AG09319 (cell line): ENCODE measurements at places on chromosomes 1 and 21.

GRCh38 chr1:168966636-168967035, 139.9 kb upstream of the ATP1B1 start:
- DNase-seq: no peak

GRCh38 chr1:63701187-63701586, 72.6 kb upstream of the ROR1 start:
- DNase-seq: no peak

- DNase-seq: no peak
Observed at GRCh38 chr1:84582802-84583587, 8.8 kb upstream of the CTBS start.

GRCh38 chr1:39104158-39105060, 78.3 kb downstream of the NDUFS5 start:
- no peak for DNase-seq

DNA sequence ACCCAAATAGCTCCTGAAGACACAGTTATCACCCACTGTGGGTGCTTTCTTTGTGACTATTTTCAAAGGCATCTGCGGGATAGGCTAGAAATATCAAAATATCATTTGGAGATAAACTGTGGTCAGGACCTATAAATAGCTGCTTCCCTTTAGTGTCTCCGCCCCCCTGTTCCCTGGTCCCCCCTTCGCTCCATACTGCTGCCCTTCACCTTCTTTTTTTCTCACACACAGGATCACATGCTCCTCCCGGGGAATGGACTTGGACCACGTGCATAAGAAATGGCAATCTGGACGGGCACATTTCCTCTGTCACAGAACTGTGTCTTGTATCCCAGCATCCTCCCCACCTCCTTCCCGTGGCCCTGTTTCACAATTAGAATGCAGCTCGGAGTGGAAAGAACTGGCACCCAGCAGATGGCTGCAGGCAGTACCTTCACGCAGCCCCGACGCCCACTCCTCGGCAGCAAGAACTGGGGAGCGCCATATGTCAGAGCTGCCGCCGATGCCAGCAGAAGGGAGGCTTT, 68.8 kb upstream of the SSX2IP start:
- no peak for DNase-seq

GRCh38 chr1:166384948-166385347, 218.1 kb upstream of the FAM78B start:
- DNase-seq: no peak

DNA sequence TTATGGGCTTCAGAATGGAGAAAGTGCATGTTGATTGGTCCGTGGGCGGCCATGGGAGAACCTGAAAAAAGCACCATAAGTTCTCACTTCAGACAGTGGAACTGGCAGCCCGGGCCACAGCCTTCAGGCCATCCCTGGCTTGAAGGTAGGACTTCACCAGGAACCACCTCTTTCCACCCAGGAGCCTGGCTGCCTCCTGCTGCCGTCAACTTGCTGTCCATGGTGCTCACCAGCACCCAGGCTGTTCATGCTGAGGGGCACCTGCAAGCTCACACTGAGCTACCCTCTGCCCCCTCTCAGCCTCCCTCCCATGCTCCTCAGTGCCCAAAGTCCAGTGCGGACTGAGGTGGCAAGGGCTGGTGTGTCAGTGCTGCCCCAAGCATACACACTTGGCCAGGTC, 12.9 kb upstream of the FNBP1L start:
- DNase-seq: no peak

GRCh38 chr1:163528710-163529348, 207.1 kb downstream of the NUF2 start:
- DNase-seq: no peak

DNA sequence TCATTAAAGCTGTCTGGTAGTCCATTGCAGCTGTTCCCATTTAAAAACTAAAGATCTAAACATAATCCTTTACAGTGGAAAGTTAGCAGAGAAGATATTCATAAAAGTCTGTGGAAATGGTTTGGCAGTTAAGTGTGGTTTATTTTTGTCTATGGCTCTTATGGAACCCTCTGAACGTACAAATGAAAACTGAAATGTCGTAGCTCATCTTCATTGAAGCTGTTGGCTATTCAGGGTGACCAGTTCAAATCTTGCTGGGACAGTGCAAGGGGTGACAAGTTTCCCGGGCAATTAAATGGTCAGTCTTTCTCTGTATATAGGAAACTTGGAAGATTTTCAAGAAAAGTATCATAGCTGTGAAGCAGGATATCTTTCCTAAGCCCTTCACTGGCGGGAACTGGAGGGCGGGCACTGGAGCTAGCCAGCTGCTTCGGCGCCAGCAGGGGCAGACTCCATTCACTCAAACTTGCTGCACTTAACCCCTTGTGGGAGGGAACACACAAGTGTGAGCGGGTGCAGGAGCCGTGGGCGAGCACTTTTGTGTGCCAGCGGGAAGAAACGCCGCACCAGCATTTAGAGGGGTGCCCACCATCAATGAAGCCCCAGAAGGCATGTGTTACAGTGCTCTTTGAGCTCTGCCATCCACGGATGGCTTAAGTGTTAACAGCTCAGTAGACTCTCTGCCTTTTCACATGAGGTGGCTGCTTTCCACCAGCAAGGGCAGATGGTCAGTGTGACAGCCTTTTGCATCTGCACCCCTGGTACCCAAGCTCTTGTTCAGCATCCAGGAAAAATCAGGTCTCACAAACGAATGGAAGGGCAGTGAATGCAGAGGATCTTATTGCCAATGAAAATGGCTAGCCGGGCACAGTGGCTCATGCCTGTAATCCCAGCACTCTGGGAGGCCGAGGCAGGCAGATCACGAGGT, 232.1 kb upstream of the KAZN start:
- no peak for DNase-seq

DNA sequence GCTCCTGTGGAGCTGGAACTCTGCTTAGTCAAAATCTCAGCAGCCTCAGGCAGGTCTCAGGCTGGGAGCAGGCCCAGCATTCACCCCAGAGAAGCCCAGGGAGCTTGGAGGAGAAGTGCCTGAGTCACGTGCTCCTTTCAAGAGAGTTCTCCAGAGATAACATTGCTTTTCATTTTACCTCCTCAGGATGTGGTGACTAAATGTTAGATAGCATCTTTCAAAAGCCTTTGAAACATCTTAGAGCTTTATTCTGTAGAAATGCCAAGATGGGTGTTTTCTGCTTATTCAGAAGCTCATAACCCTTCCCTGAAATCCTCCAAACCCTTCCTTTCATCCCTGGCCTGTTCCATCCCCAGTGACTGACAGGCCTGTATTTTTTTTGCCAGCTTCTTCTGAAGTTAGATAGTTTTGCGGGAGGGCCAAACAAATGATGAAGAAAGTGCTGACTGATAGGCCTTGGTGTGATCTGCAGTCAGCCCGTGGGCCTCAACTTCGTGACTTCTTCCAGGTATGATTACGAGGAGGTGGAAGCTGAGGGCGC, 58.0 kb downstream of the PGM1 start:
- no peak for DNase-seq

DNA sequence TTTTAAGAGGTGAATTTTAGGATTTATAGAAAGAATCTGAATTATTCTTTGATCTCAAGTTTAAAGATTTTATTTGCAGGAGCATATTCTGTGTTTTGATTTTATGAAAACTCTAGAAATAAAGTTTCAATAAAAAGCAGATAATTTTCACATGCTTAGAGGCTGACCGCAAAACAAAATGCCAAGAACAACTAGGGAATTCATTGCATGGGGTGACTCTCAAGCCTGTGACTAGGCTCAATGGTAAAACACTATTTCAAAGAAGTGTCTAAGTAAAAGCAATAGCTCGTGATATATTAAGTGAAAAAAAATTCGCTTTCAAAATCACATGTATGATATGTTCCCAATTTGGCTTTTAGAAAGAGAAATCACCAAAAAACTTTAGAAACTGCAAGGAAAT, 49.6 kb downstream of the RPL5 start:
- DNase-seq: no peak

DNA sequence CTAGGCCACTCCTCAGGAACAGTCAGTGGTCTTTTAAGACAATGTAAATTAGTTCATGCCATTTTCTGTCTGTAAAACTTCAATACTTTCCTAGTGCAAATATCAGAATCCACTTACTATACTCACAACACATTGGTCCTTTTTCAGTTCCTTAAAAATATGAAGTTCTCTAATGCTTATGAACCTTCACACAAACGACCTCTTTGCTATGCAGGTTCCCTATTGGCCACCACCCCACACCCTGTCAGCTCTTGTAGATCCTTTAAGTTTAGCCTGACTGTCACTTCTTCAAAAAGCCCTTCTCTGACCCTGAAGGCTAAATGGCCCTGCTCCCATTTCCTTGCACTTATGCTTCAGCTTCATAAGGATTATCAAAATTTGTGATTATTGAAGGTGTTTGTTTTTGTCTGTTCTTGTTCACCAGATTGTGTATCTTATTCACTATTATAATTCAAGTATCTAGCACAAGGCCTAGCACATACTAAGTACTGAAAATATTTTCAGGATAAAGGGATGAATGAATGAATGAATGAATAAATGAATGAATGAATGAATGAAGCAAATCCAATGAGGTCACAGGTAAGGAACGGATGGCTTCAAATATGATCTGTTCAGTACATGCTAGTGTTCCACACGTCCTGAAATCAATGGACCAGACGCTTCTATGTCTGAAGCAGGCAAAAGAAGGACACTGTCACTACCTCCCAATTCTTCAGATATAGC, 373.9 kb downstream of the VAV3 start:
- no peak for DNase-seq

DNA sequence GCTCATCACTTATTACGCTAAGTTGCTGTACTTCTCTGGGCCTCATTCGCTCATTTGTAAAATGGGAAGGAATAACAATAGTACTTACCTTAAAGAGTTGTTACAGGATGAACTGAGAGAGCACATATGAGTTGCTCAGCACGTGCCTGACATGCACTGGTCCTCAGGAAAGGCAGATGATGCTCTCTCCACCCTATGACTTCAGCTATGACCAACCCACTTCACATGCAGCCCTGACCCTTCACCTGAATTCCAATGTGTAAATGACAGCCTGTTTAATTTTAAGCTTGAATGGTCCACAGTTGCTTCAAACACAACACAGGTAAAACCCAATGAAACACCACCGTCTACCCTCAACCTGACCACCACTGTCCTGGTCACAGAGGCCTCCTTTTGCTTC, 32.9 kb downstream of the GADD45A start:
- DNase-seq: no peak

- no peak for DNase-seq
Observed at GRCh38 chr1:89986020-89986419, 8.9 kb upstream of the ZNF326 start.

DNA sequence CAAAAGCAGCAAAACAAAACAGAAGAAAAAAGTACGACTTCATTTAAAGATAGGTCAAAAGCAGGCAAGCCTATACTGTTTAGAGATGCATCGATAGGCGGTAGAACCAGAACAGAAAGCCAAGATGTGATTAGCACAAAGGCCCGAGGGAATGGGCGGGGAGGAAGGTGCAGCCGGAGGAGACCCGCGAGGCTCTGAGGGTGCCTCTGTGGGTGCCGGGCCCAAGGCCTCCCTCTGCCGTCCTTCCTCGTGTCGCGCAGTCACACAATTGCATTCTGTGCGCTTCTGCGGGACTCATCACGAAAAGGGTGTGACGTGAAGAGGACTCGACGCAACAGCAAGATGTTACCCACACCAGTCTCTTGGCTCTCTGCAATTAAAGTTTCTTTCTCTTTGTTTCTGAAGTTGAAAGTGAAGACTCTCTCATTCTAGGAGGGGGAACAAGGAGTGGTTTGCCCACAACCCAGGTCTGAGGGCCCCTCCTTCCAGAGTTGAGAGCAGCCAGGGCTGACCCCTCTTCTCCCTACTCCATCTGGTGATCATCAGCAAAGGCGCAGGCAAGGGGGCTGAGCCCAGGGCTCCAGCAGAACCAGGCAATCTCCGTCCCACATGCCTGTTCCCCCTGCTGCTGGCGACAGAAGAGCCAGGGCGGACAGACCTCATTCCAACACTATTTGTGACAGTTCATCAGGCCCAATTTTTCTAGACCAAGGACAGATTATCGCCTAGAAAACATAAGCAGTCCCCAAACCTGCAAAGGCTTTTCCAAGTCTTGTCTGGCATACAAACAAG, 41.0 kb downstream of the NPHP4 start:
- no peak for DNase-seq
